Large intestine (tissue), 12 donors: ENCODE measurements at places on chromosomes 3 and 15. TPM values are rescaled to one million over a fixed set of nuclear protein-coding genes. Genes with fewer than 3 reads are reported as not detected.

The ALDH1A3 gene
- polyA plus RNA-seq, result 23.8 TPM

The TICRR gene
- 3.9 TPM for polyA plus RNA-seq

The CAV3 gene
- 0.61 TPM for polyA plus RNA-seq

The GALK2 gene
- polyA plus RNA-seq, result 25.0 TPM

The FAM107A gene
- 1.3 TPM for polyA plus RNA-seq

The GNB4 gene
- 17.7 TPM for polyA plus RNA-seq

The SAMMSON gene
- polyA plus RNA-seq, result 0.09 TPM

The SPRED1 gene
- polyA plus RNA-seq, result 28.2 TPM

The FBXO40 gene
- polyA plus RNA-seq, result not detected

The GOLGA6L9 gene
- polyA plus RNA-seq, result 10.7 TPM

The COLQ gene
- polyA plus RNA-seq, result 4.7 TPM

The TEX9 gene
- 8.4 TPM for polyA plus RNA-seq

The FANCD2OS gene
- not detected for polyA plus RNA-seq

The TADA3 gene
- 50.0 TPM for polyA plus RNA-seq

The SLC38A3 gene
- polyA plus RNA-seq, result 2.0 TPM

The CYP1A2 gene
- not detected for polyA plus RNA-seq

The LRRN1 gene
- polyA plus RNA-seq, result 28.2 TPM

The SMCO1 gene
- not detected for polyA plus RNA-seq

The AHSG gene
- polyA plus RNA-seq, result 1.8 TPM

The MELTF gene
- 414 TPM for polyA plus RNA-seq

The PPP1R14D gene
- 14.0 TPM for polyA plus RNA-seq

The CA12 gene
- 1.0 TPM for polyA plus RNA-seq

The DAZL gene
- not detected for polyA plus RNA-seq

The ATP13A5 gene
- polyA plus RNA-seq, result 0.09 TPM

The PRICKLE2 gene
- 10.5 TPM for polyA plus RNA-seq

The CTXN2 gene
- polyA plus RNA-seq, result 0.10 TPM

The SEMA3B gene
- 87.0 TPM for polyA plus RNA-seq

The SLC24A5 gene
- not detected for polyA plus RNA-seq

The TM6SF1 gene
- polyA plus RNA-seq, result 1.4 TPM

The AP4E1 gene
- polyA plus RNA-seq, result 8.8 TPM

The ST8SIA2 gene
- polyA plus RNA-seq, result 2.2 TPM

The AMT gene
- 42.3 TPM for polyA plus RNA-seq

The RBP2 gene
- 2,966 TPM for polyA plus RNA-seq

The GALNT15 gene
- 0.78 TPM for polyA plus RNA-seq

The PLS1 gene
- 44.2 TPM for polyA plus RNA-seq
